Activated naive CD8-positive, alpha-beta T cell treated with anti-CD3 and anti-CD28 coated beads, Interleukin-2, amount 50 U/mL, for 24 hours (primary cell): ENCODE measurements at places on chromosomes 1 and 21.

DNA sequence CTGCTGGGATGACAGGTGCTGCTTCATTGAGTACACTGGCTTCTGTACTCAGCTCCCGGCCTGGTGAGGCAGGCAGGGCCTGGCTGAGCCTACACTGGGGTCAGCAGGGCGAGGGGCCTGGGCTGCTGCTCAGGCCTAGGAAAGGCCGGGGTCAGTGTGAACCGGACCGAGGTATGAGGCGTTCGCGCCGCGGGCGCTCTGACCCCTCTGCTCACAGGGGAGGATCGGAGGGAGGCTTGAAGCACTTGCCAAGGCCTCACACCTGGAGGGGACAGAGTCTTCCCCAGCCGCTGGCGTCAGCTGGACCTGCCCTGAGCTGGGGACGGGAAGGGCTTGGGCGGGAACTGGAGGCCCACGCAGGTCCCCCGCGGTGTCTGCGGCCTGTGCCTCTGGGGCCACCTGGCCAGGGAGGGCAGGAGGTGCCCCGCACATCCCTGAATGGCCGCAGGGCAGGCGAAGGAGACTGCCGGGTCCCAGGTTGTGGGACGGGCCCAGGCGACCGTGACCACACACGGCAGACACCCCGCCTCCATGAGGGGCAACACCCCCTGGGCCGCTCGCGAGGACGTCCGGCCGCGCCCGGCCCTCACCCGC, 466 bp downstream of the PEX10 start:
- no peak for DNase-seq

- DNase-seq = no peak
These were observed 41.7 kb downstream of the RPRD2 start for GRCh38 chr1:150405660-150406059.

DNA sequence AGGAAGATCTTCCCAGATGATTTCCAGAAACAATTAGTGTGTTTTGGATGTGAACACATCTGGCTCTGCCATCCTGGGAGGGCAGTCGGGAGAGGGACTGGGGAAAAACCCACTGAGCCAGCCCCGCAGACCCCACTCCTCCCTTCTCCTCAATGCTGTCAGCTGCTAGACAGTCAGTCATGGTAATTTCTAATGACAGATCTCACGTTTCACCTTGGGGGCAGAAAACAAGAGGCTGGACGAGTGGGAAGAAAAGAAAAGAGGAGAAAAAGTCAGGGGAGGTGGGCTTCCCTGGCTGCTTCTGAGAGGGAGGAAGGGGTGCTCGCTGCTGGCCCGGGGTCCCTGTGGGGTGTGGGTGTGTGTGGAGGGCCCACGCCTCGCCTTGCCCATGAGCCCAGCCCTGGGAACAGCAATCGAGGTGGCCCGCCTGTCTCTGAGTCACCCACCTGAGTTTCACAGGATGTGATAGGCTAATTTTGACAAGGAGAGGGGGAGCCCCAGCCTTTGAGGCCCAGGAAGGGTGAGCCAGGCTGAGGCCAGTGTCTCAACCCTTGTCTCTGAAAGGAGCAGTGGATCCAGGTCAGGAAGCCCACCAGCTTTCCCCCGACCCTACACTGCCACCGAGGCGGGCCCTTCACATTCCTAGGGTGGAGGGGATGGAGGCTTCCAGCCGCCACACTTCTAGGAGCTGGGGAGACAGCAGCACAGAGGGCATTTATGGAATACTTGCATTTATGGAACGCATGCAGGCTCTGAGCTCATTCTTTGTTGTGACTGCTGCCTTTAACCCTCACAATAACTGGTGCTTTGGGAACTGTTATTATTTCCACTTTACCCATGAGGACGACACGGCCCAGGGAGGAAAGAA, 49.1 kb upstream of the IFNLR1 start:
- peak; percentile 64 for DNase-seq

DNA sequence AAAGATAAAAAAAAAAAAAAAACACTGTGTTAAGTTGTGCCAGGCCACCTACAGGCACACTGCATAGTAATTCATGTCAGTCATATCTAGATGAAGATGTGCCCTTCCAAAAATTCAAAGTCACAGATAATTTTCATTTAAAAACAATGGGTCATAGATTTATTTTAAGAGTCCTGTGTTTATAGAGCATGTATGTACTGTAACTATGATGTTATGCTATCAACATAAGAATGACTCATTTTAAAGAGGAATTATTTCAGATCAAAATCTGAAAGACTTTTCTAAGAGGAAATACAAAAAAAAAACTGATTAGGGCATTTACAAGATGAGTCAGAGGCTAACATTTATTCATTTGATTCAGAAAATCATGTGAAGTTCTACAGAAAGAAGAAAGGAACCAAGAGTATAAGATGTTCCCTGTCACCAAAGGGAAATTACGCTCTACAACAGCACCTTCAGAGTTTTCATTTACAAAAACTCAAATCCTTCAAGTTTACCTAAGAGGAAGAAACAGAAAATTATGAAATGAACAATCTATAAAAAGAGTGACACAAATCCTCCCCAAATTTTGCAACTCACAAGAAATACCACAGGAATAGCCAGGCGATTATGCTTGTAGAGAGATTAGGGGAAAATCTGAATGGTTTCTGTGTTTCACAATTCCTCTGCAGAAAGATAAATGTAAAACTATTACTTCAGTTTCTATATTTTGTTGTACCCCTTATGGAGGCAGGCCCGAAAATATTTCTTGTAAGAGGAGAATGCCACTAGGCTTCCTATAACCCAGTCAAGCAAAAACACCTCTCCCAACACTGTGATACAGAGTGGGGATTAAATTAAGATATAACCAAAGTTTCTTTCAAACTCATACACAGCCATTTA, 13.8 kb downstream of the TP53BP2 start:
- no peak for DNase-seq

DNA sequence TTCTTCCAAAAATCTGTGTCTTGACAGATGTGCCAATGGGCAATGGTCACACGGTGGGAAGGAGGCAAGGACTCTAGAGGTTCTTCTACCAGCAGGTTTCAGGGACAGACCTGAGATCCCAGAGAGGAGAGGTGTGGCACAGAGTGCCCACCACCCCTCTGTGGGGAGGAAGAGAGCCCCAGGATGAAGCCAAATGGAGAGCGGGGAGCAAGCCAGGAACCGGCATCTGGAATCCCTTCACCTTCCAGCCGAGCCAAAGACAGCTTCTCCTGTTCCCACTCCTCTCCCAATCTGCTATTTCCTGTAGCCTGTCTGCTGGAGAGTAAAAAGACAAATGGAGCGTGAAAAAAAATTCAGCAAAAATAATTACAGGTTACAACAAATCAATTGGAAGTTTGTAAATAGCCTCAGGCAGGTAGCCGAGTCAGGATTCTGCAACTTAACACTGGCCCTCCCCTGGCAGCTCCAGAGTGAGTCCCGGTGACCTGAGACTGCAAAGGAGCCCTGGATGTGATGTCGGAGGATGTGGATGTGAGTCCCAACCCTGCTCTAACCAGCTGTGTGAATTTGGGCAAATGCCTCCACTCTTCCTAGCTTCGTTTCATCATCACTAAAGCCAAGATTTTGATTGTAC, 45.4 kb upstream of the LRRN2 start:
- no peak for DNase-seq

- no peak for DNase-seq
These were observed 906.0 kb downstream of the ADGRL2 start for GRCh38 chr1:82706741-82707140.

DNA sequence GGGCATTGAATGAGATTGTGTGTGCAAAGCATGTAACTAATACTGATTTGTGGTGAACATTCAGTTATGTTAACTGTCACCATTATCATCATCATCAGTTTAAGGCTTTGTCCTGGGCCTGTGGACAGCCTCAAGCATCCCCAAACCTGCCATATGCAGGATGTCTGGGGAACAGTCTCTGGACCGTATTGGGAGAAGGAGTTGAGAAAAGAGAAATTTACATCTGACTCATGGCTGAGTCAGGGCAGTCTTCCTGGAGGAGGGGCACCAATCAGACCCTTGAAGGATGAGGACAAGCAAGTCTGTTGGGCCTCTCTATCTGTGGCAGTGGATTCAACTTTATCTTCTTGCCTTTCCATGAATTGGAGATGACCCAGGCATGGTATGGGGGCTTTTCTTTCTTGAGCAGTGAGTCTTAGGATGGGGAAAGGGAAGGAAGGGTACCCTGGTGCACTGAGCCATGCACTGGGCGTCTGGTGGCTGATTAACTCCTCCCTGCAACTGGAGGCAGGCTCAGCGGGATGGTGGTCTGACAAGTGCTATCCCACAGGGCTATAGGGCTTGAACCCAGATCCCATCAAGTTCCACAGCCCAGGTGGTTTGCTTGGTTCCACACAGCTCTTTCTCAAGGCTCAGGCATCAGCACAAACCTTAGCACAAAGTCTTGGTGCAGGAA, 2.9 kb downstream of the PADI3 start:
- DNase-seq = no peak

DNA sequence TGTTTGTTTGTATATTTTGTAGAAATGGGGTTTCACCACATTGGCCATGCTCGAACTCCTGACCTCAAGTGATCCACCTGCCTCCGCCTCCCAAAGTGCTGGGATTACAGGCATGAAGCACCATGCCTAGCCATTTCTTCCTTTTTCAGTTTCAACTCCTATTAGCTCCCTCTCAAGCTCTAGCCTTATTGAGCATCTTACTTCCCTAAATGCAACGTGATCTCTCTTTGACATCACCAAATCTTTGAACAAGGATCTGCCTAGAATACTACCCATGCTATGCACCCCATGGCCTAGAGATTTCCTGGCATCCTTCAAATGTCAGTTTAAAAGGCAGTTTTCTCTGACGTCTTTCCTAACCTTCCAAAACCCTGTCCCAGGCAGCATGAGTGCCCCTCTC, 91.1 kb upstream of the NR5A2 start:
- DNase-seq = no peak

DNA sequence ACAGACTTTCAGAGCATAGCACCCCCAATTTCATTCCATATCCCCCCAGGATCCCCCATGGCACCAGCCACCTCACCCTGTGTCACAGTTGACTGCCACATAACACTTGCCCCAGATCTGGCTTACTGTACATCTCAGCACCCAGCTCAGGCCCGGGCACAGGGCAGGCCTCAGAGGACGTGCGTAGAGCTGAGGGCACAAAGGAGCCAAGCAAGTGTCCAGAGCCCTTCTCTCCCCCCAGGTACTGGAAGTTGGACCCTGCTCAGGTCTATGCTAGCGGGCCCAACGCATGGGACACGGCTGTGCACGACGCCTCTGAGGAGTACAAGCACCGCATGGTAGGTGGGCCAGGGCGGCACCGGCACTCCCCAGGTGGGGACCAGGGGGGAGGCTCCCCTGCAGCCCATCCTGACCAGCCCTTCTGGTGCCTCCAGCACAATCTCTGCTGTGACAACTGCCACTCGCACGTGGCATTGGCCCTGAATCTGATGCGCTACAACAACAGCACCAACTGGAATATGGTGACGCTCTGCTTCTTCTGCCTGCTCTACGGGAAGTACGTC, 8.0 kb upstream of the SYTL1 start:
- DNase-seq = no peak

GRCh38 chr1:42845866-42846256, 552 bp upstream of the ZNF691 start:
- DNase-seq = peak; percentile 22

- no peak for DNase-seq
These were observed 61.2 kb downstream of the EDARADD start for GRCh38 chr1:236455243-236455642.

GRCh38 chr1:176479971-176480370, 17.0 kb downstream of the PAPPA2 start:
- DNase-seq = no peak

GRCh38 chr1:219659684-219660083, 46.8 kb upstream of the ZC3H11B start:
- no peak for DNase-seq

GRCh38 chr1:155026154-155026553, 7.4 kb downstream of the DCST2 start:
- DNase-seq = no peak

- DNase-seq = no peak
These were observed 787.6 kb downstream of the USP25 start for GRCh38 chr21:16517383-16517782.

DNA sequence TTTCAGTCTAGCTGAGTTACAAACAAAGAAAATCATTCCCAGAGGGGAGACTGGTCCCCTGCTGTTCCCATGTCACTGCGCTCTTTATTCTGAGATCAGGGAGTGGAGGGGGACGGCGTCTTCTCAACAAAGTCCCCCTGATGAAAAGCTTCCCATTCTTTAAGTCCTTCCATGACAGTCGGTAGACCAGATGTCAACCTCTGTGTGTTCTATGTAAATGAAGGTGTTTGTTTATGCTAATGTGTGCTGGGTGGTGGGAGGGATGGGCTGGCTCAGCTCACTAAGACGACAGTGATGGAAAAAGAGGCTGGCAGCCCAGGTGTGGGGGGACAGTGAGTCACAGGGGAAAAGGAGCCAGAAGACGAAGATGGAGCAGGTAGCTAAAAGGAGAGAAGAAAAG, 148.2 kb upstream of the KLHDC7A start:
- no peak for DNase-seq
